ENCODE measurements at places on chromosomes 2 and 18. TPM values are rescaled to one million over a fixed set of nuclear protein-coding genes. Genes with fewer than 3 reads are reported as not detected.

DNA sequence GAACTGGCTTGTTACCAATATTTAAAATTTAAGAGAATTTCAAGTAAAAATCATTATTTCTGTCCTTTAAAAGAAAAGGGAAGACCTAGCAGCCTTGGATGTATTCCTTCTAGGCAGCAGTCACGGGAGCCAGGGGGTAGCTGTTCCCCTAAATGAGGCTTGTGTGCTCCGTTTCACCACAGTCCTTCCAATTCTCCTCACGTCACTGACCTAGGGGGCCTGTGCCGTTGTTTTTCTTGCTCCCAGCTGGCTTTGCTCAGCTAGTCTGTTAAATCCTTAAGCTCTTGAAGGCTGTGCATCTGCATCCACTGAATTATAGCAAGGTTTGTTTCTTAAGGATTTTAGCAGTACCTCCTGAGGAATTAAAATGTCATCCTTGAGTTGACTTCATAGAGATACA, 9.9 kb downstream of the KLHL23 start:
- H3K36me3 ChIP-seq = no peaks in the 10 kb centered on the region
- peaks cover 5% of the 10 kb centered on the region for H3K4me1 ChIP-seq
- no peak for DNase-seq
- H3K27me3 ChIP-seq = no peaks in the 10 kb centered on the region
- no peak overlapping the region for H3K27ac ChIP-seq

DNA sequence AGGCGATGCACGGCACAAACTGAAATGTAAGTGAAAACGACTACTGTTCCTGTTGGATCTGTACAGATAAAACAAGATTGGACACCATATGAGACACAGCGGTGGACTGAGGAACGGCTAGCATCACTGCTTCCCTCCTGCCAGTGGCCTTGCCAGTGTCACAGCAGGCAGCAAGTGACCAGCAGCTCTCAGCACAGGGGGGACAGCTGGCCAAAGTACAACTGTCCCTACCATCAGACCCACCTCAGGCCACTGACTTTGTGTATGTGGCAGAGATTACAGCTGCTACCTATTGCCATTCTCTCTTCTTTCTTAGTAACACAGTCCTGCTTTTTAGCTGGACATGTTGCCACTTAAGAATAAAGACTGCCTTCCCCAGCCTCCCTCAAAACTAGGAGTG, 80.0 kb upstream of the SLC66A3 start:
- H3K36me3 ChIP-seq = no peaks in the 10 kb centered on the region
- H3K27me3 ChIP-seq = no peaks in the 10 kb centered on the region
- no peak overlapping the region for H3K4me3 ChIP-seq
- DNase-seq = no peak
- no peak overlapping the region for H3K27ac ChIP-seq

Gene PRSS56
- 0.19 TPM for total RNA-seq

DNA sequence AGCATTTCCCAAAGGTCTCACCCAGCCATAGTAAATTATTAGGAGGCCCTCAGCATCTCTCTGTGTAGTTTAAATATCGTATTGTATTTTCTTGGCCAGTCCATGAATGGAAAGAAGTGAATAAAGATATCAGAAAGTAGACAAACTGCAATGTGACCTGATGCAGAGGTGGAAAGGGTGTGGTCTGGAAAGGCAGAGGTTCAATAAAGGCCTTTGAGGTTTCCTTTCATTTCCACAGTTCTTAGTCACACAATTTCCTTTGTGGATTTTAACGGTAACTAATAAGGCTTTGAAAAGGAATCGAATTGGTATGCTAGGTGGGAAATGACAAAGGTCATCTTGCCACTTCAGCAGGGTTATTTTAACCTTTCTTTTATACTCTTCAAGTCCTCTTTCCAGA, 20.1 kb upstream of the WIPF1 start:
- DNase-seq = no peak
- H3K36me3 ChIP-seq = no peaks in the 10 kb centered on the region
- peaks cover 38% of the 10 kb centered on the region for H3K4me1 ChIP-seq
- no peak overlapping the region for H3K4me3 ChIP-seq
- H3K27me3 ChIP-seq = no peaks in the 10 kb centered on the region
